Hindlimb muscle (tissue), 1 donor: ENCODE measurements at places on chromosomes 13 and 19. TPM values are rescaled to one million over a fixed set of nuclear protein-coding genes. Genes with fewer than 3 reads are reported as not detected.

- DNase-seq, result no peak
Observed at GRCh38 chr13:80577926-80578670, 237.2 kb upstream of the SPRY2 start.

- DNase-seq, result no peak
Observed at GRCh38 chr13:44212633-44213396, 160.8 kb upstream of the SERP2 start.

DNA sequence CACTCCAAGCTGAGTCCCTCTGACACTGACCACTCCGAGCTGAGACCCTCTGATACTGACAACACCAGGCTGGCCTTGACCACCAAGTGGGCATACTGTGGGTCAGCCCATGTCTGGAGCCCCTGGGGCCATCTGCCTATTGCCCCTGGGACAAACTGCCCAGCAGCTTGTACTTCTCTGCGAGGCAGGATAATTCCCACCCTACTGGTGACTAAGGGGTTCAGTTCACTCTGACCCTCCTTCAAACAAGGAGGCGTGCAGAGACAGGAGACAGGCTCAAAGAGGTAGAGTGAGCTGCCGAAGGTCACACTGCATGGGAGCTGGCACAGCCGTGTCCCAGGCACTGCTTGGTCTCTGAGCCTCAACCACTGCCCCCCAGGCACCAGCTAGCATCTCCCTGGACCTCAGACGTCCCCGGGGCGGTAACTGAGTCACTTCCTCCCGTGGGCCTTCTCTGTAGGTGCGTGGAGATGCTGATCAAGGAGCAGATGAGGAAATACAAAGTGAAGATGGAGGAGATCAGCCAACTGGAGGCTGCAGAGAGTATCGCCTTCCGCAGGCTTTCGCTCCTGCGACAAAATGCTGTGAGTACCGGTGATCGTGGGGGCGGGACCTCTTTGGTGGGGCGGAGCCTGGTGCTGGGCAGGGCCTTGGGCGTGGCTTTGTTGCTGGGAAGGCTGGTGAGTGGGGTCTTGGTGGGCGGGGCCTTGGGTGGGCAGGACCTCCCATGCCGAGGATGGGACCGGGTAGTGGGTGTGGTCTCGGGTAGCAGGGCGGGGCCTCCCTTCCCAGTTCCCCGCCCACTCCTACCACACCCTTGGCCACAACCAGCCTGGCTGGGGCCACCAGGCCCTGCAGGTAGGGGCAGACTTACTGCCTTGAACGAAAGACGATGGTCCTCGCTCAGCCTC, 5.8 kb upstream of the USE1 start:
- no peak for DNase-seq

GRCh38 chr13:89520468-89520867, 1827.0 kb upstream of the MIR17HG start:
- no peak for DNase-seq

- no peak for DNase-seq
Observed at GRCh38 chr13:25844559-25845434, 207.0 kb downstream of the SHISA2 start.

DNA sequence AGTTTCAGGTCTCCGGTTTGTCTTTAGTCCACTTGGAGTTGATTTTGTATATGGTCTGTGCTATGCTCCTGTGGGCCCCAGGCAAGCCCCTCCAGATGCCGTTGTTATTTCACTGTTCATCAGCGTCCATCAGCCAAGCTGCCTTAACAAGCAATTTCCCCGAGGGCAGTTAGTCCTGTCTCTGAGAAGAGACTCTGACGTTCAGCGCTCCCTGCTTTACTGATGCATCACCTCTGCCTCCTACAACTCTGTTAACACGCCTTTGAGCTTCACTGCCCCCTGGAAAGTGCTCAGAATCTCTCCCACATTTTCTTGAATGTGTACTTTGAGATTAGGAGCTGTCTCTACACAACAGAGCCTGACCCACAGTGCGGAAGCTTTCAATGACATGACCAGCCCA, 41.8 kb upstream of the UBAC2 start:
- no peak for DNase-seq

DNA sequence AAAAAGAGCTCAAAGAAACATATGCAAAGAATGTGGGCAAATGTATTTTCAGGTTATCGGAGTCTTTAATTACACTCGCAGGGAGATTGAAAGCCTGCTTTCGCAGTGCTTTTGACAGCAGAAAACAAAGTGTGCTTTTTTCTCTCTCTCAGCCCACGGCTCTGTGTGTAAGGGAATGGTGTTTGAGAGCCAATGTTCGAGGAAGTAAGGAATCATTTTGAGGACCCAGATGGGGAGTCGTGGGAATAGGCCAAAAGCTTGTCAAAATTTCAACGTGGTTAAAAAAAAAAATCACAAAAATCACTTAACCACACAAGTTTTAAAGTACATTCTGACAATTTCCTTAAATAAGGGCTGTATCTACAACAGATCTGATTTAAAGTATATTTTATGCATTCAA, 197.1 kb upstream of the IRS2 start:
- no peak for DNase-seq

GRCh38 chr19:3983936-3984583, 1.2 kb downstream of the EEF2 start:
- no peak for DNase-seq

DNA sequence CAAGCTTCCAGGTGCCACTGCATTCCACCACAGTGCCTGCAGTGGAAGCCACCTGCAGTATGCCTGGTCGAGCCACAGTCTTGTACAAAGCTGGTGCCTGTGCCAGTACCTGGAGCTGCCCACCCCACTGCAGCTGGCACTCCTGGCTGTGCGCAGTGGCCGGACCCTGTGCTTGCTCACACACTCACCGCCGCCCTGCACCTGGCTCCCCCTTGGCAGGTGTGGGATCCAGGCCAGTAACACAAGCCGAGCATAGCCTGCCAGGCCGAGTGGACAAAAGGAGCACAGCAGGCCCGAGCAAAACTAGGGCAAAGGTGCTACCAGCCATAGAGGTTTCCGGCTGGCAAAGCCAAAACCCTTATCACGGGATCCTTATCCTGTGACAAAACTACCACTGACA, 18.5 kb downstream of the UGGT2 start:
- no peak for DNase-seq

Gene TRPC4
- 1.4 TPM for polyA plus RNA-seq

GRCh38 chr19:32241932-32242710, 103.3 kb upstream of the ZNF507 start:
- DNase-seq, result no peak

- DNase-seq, result no peak
Observed at GRCh38 chr13:59951011-59951410, 212.7 kb downstream of the DIAPH3 start.

Gene CCL25
- not detected for polyA plus RNA-seq

DNA sequence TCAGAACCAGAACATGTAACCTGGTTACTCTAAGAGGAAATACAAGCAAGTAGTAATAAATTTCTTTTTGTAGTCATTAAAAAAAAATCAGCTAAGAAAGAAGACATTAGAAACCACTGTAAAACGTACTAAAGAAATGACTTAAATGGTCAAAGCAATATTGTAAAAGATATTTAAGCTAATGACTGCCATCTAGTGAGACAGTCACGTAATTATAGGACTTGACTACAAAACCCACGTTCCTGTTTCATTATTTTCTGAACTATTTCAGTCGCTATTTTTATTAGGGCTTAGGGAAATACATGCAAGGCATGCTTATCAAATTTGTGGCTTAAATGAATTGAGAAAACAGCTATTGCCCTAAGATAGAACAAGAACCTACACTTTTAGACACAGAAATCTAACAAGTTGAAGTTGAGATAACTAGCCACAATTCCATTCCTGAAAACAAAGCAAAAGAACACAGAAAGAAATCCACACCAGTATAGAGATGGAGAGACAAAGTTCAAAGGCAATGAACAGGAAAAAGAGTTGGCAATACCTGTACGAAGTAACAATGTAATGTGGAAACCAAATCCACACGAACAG, 17.9 kb downstream of the ALG5 start:
- peak; percentile 36 for DNase-seq

GRCh38 chr19:32543115-32543900, 37.7 kb upstream of the PDCD5 start:
- no peak for DNase-seq

GRCh38 chr19:5964816-5965565, 12.9 kb downstream of the RANBP3 start:
- DNase-seq, result no peak

DNA sequence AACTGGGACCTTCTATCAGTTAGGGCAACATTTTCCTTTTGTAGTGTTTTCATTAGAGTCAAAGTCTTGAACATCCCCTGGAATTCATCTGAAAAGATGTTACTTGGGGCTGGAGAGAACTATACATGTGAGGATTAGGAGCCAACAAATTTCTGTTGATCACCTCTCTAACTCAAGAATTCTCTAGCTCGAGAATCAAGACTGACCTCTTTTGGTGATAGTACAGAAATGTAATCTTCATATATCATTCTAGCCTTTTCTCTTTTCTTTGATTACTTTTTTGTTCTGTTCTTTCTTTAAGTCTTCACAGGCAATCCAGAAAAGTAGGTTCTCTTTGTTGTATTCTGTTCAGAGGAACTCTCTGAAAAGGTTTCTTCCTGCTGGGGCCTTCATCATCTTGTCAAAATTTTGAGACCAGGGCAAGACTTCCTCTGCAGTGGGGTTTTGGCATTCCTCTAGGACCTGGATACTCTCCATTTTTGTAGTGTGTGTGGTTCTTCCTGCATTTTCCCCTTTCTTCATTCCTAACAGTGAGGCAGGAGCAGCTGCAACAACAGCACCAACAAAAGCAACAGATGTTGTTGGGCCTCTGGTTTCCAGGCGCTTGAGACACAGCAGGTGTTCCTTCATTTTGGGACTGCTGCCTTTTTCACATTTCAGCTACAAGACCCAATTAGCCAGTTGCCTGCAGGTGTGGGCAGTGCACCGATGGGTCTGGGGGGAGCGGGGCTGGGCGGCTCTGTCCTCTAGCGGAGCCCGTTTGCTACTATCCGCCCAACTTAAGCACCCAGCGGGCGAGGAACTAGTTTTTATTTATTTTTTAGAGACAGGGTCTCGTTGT, 26.2 kb downstream of the ELF1 start:
- DNase-seq, result no peak

- peak; percentile 80 for DNase-seq
Observed at GRCh38 chr13:40508127-40508526, 158.3 kb downstream of the FOXO1 start.

- DNase-seq, result no peak
Observed at GRCh38 chr19:9891609-9892373, 44.5 kb downstream of the OLFM2 start.

Gene P2RY11
- 11.7 TPM for polyA plus RNA-seq

Gene PALM
- polyA plus RNA-seq, result 47.0 TPM

DNA sequence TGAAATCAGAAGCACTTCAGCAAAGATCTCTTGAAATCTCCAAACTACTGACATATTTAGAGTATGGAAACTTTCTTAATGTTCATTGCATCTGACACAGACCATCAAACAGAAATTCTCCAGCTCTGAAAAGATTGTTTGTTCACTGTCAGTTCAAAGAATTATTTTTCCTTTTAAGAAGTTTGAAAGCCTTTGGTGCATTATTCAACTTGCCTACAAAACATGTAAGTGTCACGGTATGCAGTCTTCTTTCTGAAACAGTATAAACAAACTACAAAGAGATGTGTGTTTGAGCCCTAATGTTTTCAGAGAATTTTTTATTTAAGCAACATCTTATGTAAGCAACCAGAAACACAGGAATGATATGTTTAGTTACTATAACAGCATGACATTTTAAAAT, 125.4 kb downstream of the FGF14 start:
- peak; percentile 19 for DNase-seq

GRCh38 chr13:92313382-92313781, 913.2 kb upstream of the GPC6 start:
- DNase-seq, result no peak

Gene TNNI3
- 1.9 TPM for polyA plus RNA-seq

DNA sequence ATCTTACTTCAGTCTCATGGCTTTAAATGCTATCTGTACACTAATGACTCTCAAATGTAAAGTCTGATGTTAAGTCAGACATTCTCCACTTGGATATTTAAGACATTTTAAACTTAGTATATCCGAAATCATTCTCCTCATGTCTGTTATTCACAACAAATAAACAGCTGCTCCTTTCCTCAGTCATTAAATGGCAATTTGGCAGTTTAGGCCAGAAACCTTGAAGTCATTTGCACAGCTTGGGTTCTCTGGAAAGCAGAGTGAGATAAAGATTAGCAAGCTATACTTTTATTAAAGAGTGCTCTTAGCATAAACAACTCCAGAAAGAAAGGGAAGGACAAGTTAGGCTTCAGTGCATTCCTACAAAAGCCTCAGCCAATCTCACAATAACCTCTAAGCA, 53.7 kb downstream of the DNAJC15 start:
- no peak for DNase-seq

Gene CYP4F12
- polyA plus RNA-seq, result 1.8 TPM

Gene LATS2
- 18.1 TPM for polyA plus RNA-seq

Gene GNG8
- not detected for polyA plus RNA-seq

Gene TMEM59L
- 3.5 TPM for polyA plus RNA-seq

Gene CYP2S1
- 0.46 TPM for polyA plus RNA-seq

- DNase-seq, result no peak
Observed at GRCh38 chr19:32457571-32458158, 52.1 kb downstream of the DPY19L3 start.

DNA sequence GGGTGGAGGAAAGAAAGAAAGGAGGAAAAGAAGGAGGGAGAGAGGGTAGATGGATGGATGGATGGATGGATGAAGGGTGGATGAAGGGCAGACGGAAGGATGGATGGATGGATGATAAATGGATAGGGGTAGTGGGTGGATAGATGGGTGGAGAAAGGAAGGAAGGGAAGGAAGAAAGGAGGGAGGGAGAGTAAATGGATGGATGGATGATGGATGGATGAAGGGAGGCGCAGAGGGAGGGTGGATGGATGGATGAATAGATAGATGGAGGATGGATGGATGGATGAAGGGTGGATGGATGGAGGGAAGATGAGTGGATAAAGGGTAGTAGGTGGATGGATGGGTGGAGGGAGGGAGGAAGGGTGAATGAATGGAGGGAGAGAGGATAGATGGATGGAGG, 41.2 kb downstream of the CPAMD8 start:
- no peak for DNase-seq

Gene GFY
- not detected for polyA plus RNA-seq

Gene PLK5
- polyA plus RNA-seq, result 0.30 TPM

Gene OR4F17
- polyA plus RNA-seq, result not detected

- DNase-seq, result no peak
Observed at GRCh38 chr13:100733261-100733660, 58.7 kb upstream of the TMTC4 start.

DNA sequence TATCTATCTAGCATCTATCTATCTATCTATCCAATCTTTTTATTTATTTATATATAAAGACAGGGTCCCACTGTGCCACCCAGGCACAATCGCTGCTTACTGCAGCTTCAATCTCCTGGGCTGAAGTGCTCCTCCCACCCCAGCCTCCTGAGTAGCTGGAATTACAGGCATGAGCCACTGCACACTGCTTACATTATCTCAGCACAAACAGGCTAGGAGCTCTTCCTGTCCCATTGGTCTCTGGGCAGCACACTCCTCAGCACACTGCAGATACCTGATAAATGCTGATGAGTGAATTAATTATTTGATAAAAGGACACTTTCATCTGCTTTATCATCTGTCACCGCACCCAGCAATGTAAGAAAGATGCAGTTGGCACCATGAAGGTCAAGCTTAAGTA, 16.1 kb downstream of the ZNF562 start:
- DNase-seq, result no peak
